ENCODE measurements at places on chromosomes 4 and X.

DNA sequence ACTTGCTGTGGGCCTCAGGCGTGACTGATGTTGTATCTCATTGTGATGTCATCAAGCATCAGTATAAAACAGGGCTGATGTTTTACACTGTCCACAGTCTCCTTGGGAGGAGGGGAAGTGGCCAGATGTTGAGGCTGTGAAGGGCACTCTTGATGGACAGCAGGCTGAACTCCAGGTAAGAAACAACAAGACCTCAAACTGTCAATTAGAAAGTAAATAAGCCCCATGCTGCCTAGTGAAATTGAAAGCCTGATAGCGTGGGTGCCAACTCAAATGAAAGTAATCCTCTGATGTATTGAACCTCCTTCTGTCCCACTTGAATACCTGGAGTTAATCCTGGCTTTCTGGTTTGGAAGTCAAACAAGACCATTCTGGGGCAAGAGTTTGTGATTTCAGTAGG lies 19.7 kb downstream of the VSIG1 start:
- DNase-seq = no peak

DNA sequence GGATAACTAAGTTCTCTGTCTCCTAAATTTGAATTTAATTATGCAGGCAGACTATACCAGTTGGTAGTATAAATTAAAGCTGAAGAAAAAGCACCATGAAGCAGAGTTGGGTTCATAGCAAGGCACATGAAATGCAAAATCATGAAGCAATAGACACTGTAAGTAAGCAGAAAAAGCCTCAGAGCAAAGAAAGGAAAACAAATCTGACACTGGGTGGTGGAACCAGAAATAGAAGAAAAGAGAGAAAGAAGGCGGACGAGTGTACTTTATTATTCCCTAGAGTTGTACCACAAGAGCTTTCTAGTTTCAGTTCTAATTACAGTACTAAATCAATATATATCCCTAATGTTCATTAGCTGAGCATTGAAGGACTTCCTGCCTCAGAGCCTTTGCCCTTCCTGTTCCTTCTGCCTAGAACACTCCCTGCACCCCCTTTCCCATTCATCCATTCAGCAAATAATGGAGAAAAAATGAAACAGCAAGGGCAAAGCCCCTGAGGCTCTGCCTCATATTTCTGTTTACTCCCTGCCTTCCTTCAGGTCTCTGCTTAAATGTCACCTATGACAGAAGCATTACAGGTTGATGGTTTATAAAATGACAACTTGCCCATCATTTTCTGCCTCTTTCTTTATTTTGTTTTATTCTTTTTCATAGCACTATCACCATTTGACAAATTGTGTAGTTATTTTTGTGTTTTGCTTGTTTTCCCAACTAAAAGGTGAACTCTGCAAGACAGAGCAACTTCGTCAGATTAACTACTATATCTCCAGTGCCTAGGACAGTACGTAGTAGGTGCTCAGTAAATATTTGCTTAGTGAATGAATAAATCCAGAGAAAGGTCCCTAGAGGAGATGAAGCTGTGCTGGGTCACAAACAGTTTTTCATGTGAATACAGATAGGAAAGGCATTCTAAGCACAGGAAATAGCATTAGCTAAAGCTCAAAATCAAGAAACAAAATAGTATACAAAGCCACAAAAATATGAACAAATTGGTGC lies 154.0 kb upstream of the RASGEF1B start:
- no peak for DNase-seq

- DNase-seq = no peak
Measured at GRCh38 chr4:140635606-140636005, 66.8 kb upstream of the UCP1 start.

- no peak for DNase-seq
Measured at GRCh38 chrX:10048707-10049106, 81.5 kb downstream of the CLDN34 start.

All from stimulated activated CD4-positive, alpha-beta T cell treated with anti-CD3 and anti-CD28 coated beads, TNF-alpha, amount 100 ng/mL, for 4 hours (primary cell).